Stimulated activated CD8-positive, alpha-beta memory T cell treated with anti-CD3 and anti-CD28 coated beads, Interleukin-4, amount 100 ng/mL, for 1 hour (primary cell): ENCODE measurements at places on chromosomes 7 and 10.

GRCh38 chr10:28714401-28715053, 37.2 kb downstream of the BAMBI start:
- DNase-seq: no peak

DNA sequence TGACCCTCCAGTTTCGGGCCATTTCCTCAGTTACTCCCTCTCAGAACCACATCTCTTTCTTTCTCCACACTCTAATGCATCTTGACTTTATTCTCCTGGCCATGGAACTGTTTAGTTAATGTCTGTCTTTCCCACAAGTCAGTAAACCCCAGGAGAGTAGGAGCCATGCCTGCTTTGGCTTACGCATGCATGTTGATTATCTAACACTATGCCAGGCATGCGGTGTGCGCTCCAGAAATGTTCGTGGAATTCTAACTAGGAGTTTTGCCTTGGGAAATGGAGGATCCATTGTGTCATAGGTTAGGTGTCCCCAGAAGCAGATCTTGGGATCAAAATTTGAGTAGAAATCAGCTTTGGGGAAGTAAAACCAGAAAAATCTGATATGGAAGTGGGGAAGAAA, 308.9 kb downstream of the GRID1 start:
- no peak for DNase-seq

DNA sequence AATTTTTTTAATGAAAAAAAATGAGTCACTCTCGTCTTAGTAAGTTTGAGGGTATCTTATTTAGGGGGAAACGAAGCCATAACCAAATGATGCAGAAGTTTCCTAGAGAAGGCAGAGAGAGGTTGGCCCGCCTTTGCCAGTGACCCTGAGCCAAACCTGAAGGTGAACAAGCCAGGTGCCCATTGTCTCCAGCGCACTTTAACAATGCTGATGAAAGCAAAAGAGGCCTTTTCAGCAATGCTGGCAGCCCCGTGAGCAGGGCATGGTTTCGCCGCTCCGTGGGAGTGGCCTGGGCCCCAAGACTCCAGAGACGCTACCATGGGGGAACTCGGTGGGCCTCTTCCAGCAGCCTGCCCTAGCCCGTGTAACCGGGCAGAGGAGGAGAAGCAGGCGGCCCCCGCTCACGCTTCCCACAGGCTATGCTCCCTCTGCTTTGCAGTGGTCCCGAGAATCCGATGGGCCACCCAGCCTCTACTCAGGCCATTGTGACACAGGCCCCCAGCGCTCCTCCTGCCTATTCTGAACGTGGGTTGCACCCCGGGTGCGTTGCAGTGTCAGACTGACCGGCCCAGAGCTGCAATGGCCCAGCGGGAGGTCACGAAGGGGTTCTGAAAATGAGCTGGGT, 14.0 kb upstream of the UNCX start:
- no peak for DNase-seq

DNA sequence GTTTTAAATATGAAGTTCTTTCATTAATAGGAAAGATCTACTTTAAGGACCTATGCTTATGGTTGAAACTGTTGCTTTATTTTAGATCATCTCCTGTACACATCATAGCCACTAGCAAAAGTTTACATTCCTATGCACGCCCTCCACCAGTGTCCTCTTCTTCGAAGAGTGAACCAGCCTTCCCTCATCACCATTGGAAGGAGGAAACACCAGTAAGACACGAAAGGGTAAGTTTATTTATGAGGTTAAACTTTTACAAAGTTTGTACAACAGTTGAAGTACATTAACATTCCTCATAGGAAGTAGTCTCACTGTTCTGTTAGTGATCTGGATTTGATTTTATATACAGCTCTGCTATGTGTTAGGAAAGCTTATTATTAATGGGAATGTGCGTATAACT, 16.9 kb downstream of the HBP1 start:
- no peak for DNase-seq

GRCh38 chr10:17432723-17433122, 21.7 kb downstream of the ST8SIA6 start:
- DNase-seq: no peak

DNA sequence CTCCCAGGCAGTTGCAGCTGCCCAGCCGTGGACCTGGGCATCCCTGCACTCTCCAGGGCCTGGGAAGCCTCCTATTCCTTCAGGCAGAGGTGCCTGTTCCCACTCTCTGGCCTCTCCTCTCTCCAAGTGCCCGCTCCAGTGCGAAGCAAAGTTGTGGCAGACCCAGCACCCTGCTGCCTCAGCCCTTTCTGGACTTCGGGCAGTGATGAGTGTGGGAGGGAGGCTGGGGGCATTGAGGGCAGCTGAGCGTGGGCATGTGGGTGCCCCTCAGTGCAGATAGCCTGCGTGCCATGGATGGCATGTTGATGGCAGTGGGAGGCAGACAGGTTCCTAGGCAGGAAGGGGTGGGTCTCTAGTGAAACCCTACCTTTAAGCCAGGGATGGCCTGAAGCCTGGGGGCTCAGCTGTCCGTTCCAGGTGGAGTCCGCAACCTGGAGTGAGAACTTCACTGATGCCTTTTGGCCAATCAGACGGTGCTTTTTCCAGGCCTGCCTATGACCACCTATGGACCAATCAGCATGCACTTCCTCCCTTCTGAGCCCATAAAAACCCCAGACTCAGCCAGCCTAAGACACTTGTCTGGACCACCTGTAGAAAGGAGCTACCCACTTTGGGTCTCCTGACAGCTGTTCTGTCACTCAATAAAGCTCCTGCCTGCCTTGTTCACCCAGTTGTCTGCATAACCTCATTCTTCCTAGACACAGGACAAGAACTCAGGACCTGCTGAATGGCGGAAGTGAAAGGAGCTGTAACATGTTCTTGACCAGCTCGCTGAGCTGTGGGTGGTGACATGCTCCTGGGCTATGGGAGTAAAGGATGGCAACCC, 26.1 kb downstream of the SVIL start:
- no peak for DNase-seq

- no peak for DNase-seq
These were observed 14.1 kb upstream of the AKR1B10 start for GRCh38 chr7:134513169-134513752.

DNA sequence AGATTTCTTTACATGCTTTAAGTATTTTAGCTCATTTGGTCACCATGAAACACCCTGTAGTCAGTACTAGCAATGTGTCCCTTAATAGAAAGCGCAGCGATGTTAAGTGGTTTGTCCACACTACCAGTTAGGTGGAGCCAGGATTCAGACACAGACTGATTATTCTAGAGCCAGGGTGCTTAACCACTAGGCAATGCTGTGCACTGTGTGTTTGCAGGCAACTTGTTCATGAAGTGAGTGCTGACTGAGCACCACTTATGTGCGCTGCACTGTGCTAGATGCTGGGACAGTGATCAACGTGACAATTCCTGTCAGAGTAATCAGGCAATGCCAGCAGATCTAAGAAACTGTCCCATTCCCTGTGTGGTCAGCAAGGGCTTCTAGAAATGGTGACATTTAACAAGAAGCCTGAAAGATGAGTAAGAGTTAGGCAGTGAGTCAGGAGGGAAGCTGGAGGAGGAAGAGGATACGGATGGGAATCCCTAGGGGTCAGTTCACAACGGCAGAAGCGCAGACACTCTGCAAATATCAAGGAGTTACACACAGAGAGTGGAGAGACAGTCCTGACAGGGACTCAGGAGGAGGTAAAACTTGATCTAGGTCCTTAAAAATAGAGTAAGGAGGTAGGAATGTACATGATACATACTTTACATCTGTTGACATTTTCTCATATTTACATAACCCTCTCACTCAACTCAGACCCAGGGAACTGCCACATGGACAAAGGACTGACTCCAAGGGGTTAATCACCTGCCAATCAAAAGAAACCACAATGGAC, 69.7 kb upstream of the EGR2 start:
- no peak for DNase-seq

GRCh38 chr7:25894002-25894901, 257.7 kb upstream of the NFE2L3 start:
- DNase-seq: no peak

DNA sequence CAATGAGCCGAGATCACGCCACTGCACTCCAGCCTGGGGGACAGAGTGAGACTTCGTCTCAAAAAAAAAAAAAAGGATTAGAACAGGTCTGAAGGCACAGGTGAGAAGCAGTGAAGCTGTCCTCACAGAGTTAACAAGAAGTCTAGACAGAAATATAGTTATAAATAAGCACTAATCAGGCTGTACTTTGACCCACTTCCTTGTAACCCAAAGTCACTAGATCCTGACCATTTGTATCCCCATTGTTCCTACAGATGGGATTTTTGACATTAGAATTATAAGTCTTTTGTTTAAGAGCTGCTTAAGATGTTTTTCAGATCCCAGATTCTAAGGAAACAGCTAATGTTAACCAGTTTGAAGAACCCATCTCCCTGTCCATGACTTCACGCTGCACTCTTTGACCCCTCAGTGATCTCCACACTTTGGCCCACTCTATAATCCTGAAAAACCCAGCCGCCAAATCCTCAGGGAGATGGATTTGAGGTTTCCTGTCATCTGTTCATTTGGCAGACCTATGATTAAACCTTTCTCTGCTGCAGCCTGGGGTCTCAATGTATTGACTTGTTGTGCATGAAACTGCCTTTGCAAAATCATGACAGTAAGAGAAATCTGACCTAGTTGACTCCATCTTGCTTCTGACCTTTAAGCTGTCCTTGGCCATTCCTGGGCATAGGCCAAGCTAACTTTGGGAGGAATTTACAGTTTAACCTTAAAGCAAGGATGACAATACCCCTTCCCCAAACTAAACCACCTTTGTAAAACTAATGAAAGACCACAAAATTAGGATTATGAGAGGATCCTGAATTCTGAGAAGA, 11.4 kb downstream of the SSMEM1 start:
- DNase-seq: no peak

DNA sequence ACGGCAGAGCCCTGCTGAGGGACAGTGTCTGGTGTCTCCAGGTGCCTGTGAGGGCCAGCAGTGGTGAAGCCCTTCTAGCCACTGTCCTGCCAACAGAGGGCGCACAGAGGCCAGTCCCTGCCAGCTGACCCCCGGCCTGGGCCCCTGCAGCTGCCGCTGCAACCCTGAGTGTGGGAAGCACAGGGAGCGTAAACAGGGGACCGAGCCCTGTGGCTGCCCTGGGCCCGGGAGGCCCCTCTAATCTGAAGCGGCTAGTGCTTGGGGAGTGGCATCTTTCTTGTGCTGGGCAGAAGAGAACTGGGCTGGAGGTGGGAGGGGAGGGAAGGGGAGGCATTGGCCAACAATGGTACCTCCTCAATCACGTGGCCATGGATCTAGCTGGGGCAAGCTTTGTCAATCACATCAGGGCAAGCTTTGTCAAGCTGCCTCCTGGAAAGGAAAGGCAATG, 34.6 kb downstream of the TRIM8 start:
- no peak for DNase-seq

GRCh38 chr10:11401264-11402235, 209.9 kb downstream of the USP6NL start:
- no peak for DNase-seq

DNA sequence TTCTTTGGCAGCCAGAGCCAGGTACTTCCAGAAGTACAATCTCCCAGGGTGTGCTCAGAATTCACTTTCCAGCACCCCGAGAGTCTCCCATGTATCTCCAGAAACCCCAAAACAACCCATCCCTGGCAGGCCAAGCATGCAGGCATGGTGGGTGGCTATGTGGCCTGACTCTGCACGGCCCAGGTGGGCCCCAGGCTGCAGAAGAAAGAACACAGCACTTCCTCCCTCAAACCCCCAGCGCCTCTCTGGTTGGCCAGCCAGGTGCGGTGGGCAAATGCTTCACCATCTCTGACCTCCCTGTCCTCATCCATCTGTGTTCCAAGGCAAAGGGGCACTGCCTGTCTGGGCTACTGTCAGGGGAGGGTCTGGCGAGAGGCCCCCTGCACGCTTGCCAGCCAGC, 100.3 kb downstream of the MKI67 start:
- DNase-seq: no peak

- no peak for DNase-seq
These were observed 14.4 kb downstream of the DENND2A start for GRCh38 chr7:140625908-140626868.

GRCh38 chr10:3411044-3411443, 238.5 kb upstream of the PITRM1 start:
- no peak for DNase-seq

GRCh38 chr7:2099048-2099957, 133.4 kb downstream of the MAD1L1 start:
- no peak for DNase-seq
